ENCODE measurements at places on chromosomes 2 and 18.

DNA sequence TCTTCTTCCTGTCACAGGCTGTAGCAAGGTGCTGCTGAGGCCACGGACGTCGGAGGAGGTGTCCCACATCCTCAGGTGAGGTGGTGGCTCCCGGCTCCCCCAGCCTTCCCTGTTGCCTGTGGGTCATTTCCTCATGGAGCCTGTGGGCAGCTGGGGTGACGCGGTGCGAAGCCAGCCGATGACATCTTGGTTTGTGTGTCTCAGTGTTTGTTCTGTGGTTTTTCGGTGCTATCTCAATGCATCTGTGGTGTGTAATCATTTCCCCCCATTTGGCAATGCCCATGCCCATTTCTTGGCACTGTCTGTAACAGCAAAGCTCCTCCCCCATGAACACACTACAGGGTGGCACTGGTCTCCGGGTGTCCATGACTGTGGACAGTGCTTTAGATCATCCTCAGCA lies 6.6 kb downstream of the D2HGDH start:
- DNase-seq, result peak; percentile 96

- DNase-seq, result no peak
Observed at GRCh38 chr18:68147728-68148127, 567.2 kb downstream of the TMX3 start.

- DNase-seq, result no peak
Observed at GRCh38 chr2:82875858-82876257, 1583.2 kb downstream of the SUCLG1 start.

DNA sequence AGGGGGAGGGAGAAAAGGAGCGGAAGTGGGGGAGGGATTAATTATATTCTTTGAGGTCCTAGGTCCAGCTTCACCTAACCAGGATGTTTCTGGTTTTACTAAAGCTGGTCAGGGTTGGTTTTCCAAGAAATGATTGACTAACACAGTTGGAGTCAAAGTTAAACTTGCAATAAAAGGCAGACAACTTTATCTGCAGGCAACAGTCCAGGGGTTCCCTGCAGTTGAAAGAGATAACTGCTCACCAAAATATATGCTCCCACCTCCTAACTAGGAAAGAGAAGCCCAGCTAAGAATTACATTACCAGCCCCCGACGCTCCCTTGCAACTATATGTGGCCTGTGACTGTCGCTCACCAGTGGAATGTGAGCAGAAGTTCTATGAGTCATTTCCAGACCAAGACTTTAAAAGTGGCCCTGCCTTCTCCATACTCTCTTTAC lies 140.0 kb upstream of the PKDCC start:
- no peak for DNase-seq

DNA sequence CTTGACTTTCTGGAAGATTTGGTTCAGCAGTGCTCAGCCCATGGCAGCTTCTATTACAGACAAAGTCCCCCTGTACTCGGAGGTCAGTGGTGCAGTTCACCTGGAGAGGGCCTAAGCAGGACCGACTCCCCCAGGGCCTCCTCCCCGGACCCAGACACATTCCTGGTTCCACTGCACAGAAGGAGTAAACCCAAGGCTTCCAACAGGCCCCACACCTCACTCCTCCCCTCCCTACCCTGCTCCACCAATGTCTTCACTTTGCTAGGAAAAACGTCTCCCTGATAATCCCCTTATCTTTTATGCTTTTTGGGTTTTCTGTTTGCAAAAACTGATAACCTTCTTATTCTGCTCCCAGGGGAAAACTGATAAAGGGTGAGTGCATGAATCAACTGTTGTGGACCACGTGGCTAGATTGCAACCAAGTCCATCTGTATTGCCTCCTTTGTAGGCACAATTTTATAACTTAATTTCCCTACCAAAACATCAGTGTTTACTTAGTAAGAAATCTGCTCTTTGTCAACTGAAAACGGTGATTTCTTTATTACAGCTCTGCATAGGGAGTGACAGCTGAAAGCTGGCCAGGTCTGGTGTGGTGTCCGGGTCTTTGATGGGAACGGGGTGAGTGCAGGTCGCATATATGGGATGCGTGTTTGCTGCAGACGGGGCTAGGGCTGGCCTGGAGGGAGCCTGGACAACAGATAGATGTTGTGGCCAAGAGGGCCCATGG lies 202.5 kb downstream of the GLI2 start:
- DNase-seq, result peak; percentile 78

DNA sequence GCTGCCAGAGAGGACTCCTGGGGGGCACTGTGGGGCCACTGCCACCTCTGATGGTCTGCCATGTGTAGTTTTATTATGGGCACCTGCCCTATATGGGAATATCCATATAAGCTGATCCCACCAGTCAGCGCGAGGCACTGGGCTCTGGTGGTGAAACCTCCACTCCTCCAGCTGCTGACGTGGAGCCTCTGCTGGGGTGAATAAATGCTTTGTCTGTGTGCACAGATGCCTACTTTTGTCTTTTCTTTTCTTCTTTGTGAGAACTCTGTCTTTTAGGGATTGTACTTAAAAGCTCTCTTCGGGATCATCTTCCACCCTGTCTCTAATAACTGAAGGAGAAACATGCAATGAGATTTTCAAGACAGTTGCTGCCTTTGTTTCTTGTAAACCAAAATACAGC lies 68.9 kb upstream of the NCK2 start:
- DNase-seq, result no peak

DNA sequence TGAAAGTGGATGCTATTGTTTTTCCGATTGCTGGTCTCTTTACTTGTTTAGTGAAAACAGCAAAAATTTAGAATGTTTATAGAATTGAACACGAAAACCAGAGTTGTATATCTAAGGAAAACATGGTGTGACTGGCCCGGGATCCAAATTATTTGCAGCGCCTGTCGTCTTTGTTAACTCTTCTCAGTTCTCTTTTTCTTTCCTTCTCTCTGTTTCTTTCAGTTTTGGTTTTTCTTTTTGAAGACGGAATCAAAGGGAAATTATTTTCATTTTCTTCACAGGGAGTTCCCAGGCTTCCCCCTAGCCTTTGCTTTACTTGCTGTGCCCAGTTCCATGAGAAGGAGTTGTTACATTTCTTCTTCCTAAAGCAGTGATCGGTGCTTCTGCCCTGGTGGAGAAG lies 76.0 kb downstream of the AGAP1 start:
- no peak for DNase-seq

GRCh38 chr2:39119732-39120520 lies 925 bp downstream of the SOS1 start:
- DNase-seq, result peak; percentile 92

DNA sequence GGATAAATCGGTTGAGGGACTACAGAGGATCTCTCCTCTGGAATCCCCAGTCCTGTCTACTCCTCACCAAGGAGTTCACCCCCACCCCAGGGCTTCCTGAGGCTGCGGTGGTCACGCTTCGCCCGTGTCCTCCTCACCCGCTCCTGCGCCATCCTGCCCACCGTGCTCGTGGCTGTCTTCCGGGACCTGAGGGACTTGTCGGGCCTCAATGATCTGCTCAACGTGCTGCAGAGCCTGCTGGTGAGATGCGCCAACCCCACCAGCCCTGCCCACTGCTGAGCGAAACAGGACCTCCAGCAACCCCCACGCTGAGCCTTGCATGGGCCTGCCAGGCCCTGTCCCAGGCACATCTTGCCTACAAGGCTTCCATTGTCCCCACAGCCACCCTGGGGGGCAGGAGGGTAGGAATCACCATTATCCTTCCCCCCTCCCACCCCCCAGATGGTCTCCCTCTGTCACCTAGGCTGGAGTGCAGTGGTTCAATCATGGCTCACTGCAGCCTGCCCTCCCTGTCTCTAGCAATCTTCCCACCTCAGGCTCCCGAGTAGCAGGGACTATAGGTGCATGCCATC lies 6.7 kb upstream of the CTDSP1 start:
- DNase-seq, result peak; percentile 41

DNA sequence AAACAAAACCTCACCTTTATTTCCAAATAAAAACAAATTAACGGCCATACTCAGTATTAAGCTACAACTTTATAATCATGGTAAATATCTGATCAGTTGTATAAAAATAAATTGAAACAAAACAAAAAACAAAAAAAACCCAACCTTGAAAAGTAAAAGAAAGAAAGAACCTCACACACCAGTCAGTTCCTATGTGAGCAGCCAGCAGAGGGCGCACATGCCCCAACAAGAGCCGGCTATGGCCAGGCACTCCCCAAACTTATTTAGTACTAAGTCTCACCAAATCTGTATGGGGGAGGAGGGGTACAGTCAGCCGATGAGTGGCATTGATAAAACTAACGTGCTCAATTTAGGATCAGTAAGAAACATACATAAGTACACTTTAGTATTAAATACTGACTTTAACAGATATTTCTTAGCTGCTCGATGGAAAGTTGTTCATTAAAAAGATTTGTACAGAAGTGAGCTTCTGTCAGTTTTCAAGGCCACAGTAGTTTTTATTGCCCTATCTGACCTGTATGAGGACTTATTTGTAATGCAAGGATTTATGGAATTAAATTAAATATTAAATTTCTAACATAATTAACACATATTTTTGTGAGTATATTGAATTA lies 172.6 kb downstream of the TCF4 start:
- DNase-seq, result peak; percentile 39

DNA sequence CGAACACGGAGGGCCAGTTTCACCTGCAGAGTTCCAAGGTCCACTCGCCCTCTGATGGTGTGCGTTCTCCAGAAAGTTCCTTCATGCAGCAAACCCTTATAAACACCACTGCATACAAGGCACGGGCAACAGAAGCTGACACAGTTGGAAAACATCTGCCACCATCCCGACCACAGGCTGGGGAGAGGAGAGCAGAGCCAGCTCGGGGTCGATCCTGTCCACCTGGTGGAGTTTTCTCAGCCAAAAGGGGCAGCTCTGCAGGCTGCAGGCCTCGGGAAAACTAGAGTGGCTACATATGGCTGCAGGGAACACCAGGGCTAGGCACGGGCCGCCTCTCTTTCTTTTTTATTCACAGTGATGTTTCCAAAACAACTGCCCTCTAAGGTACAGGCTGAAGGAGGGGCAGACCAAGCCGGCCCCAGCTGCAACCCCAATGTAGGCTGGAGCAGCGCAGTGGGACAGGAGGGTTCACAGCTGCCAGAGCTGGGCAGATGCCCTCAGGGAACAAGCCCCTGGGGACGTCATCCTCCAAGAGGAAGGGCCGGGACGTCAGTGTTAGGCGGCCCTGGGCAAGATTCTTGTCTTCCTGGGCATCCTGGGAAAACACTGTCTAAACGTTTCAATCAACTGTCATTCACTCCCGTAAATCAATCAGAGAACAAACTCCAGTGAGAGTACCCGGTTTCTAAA lies 274.7 kb downstream of the TWIST2 start:
- DNase-seq, result no peak

- DNase-seq, result no peak
Observed at GRCh38 chr2:226839161-226839560, 3.3 kb downstream of the RHBDD1 start.

GRCh38 chr2:122886479-122887145 lies 1131.2 kb downstream of the TSN start:
- DNase-seq, result no peak
